Right atrium auricular region (tissue), 2 donors: ENCODE measurements at places on chromosomes 3 and 15. TPM values are rescaled to one million over a fixed set of nuclear protein-coding genes. Genes with fewer than 3 reads are reported as not detected.

- no peaks in the 10 kb centered on the region for H3K36me3 ChIP-seq
- no peak overlapping the region for H3K27ac ChIP-seq
- no peaks in the 10 kb centered on the region for H3K27me3 ChIP-seq
Observed at GRCh38 chr3:162670181-162670580, 1173.6 kb downstream of the OTOL1 start.

DNA sequence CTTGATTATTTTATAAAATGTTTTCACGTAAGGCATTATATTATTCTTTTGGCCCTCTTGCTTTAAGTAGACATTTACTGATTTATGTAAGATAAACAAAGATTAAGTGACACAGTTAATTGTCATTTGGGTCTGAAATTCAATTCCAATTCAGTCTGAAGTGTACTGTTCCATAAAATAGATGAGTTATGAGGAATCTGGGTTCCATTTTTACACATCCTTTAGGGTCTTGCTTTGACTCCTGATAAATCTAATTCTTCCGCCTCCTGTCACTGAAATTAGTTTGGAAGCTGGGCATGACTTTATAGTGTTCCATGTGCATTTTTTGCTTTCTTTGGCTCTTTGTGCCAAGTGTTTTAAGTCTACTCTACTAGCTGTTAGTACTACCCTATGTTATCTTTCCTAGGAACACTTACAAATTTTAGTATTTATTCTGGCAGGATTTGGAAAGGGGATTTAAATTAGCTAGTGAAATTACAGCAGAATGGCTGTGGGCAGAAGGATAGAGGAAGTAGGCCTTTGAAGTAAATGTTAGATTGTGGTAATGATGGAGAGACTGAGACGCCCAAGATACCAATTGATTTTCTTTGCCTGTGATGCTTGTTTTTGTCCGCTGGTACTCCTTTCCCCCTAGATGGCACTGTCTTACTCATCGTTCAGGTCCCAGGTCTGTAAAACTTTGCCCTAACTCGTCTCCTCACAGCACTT lies 14.3 kb downstream of the ARL8B start:
- no peak overlapping the region for H3K4me3 ChIP-seq
- no peaks in the 10 kb centered on the region for H3K27me3 ChIP-seq
- DNase-seq, result no peak

DNA sequence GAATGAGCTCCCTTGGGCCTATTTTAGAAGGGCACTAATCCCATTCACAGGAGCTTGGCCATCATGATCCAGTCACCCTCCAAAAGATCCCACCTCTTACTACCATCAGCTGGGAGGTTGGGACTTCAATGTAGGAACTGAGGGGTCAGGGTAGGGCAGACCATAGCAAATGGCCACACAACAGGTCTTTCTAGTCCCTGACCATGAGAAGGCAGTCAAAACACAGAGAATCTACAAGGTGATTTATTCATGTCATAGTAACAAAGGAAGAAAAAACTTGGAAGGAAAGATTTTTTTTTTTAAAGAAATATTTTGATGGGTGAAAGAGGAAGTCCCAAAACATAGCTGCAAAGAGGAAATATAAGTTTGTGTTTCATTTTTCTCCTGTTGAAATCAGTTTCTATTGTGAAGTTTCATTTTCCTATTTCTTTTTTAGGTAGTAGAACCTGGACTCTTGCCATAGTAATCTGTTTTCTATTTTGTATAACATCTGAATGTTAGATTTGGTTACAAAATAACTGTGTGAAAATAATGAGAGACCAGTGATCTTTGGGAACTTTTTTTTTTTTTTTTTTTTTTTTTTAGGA lies 23.5 kb upstream of the TNFSF10 start:
- no peak overlapping the region for H3K27ac ChIP-seq
- no peak for DNase-seq
- no peak overlapping the region for H3K4me3 ChIP-seq
- H3K27me3 ChIP-seq, result no peaks in the 10 kb centered on the region
- no peaks in the 10 kb centered on the region for H3K4me1 ChIP-seq
- H3K36me3 ChIP-seq, result no peaks in the 10 kb centered on the region

SPG21 gene
- 48.8 TPM for total RNA-seq

DENND6A gene
- total RNA-seq, result 13.3 TPM

GRCh38 chr15:73809728-73810501 lies 56.8 kb upstream of the INSYN1 start:
- H3K36me3 ChIP-seq, result no peaks in the 10 kb centered on the region
- H3K27me3 ChIP-seq, result no peaks in the 10 kb centered on the region
- H3K4me1 ChIP-seq, result peaks cover 27% of the 10 kb centered on the region
- H3K27ac ChIP-seq, result peak overlapping the region; percentile 86
- H3K4me3 ChIP-seq, result no peak overlapping the region

ZDHHC23 gene
- total RNA-seq, result 1.1 TPM

DNA sequence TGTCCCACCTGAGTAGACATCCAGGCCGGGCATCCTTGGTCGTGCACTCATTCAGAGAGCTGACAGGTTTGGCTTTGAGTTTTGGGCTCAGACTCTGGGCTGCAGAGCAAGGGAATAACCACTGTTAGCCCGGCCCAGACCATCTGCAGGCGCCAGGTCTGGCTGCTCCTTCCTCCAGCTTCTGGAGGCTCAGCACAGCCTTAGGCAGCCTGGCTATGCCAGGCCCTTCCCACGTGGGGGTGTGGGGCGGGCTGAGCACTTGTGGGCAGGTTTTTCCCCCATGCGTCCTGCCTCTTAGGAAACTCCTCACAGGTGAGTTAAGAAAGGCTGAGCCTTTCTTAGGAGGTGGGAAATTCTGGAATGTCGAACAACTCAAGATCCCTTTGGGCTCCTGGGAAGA lies 11.2 kb downstream of the PLA2G4B start:
- no peak for DNase-seq
- no peak overlapping the region for H3K27ac ChIP-seq
- H3K27me3 ChIP-seq, result no peaks in the 10 kb centered on the region
- H3K36me3 ChIP-seq, result peaks cover 35% of the 10 kb centered on the region
- no peaks in the 10 kb centered on the region for H3K4me1 ChIP-seq
- H3K4me3 ChIP-seq, result no peak overlapping the region

GRCh38 chr15:99507016-99507503 lies 58.7 kb upstream of the MEF2A start:
- DNase-seq, result peak; percentile 55
- no peaks in the 10 kb centered on the region for H3K4me1 ChIP-seq
- no peaks in the 10 kb centered on the region for H3K27me3 ChIP-seq
- H3K36me3 ChIP-seq, result no peaks in the 10 kb centered on the region
- H3K27ac ChIP-seq, result peak overlapping the region; percentile 90

FRG2C gene
- not detected for total RNA-seq

- peaks cover 4% of the 10 kb centered on the region for H3K36me3 ChIP-seq
- no peak overlapping the region for H3K4me3 ChIP-seq
- no peak overlapping the region for H3K27ac ChIP-seq
- no peaks in the 10 kb centered on the region for H3K4me1 ChIP-seq
- H3K27me3 ChIP-seq, result no peaks in the 10 kb centered on the region
Observed at GRCh38 chr15:67622110-67622509, 79.6 kb downstream of the MAP2K5 start.

DNA sequence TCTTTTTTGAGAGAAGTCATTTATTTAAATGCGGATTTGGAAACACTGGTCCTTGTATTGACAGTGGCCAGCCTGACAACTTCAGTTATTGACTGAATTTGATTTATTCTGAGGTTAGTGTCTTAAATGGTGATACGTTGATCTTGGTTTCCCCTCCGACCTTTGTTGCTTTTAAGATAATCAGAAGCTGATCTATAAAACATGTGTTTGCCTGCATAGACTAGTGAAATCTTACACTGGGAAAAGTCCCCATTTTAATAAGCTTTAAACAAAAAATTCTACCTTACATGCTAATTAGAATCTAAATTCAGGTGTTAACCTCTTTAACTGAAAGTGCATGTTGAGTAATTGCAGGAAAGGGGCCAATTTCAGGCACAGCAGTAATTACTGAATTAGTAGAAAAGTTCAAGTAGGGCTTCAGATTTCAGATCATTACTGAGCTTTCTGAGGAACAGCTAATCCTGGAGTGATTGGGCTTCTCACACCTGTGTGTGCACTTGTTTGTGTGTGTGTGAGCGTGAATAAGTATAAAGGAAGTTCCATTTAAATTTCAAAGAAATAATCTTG lies 221.4 kb downstream of the SOX2 start:
- no peaks in the 10 kb centered on the region for H3K4me1 ChIP-seq
- no peaks in the 10 kb centered on the region for H3K36me3 ChIP-seq
- H3K27me3 ChIP-seq, result no peaks in the 10 kb centered on the region
- no peak for DNase-seq
- no peak overlapping the region for H3K27ac ChIP-seq

TRIM59 gene
- total RNA-seq, result 0.79 TPM

CHRNA7 gene
- not detected for total RNA-seq

- H3K4me3 ChIP-seq, result no peak overlapping the region
- no peak for DNase-seq
- H3K36me3 ChIP-seq, result no peaks in the 10 kb centered on the region
- H3K27me3 ChIP-seq, result no peaks in the 10 kb centered on the region
- no peaks in the 10 kb centered on the region for H3K4me1 ChIP-seq
Observed at GRCh38 chr3:52998771-52999513, 46.9 kb downstream of the SFMBT1 start.

GRCh38 chr3:11475324-11475723 lies 168.4 kb downstream of the VGLL4 start:
- DNase-seq, result no peak
- no peaks in the 10 kb centered on the region for H3K27me3 ChIP-seq
- no peak overlapping the region for H3K27ac ChIP-seq
- no peak overlapping the region for H3K4me3 ChIP-seq
- H3K4me1 ChIP-seq, result no peaks in the 10 kb centered on the region

RHOA gene
- total RNA-seq, result 292 TPM

DNA sequence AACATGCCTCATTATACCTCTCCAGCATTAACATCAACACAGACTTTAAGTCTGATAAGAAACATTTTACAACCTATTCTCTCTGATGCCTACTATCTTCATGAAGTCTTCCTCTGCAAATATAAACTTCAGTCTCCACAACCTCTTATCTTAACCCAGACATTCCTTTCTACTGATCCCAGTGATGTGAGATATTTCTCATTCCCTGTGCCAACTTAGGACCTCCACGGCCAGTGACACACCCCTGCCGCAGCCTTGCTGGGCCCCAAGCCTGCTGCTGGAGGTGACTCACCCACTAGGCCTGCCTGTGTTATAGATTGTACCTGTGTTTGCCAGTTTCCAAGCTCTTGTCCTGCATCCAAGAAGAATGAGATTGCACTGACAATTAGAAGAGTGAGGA lies 734.5 kb upstream of the CADM2 start:
- H3K4me1 ChIP-seq, result no peaks in the 10 kb centered on the region
- no peaks in the 10 kb centered on the region for H3K36me3 ChIP-seq
- no peak overlapping the region for H3K4me3 ChIP-seq

CACNA2D2 gene
- total RNA-seq, result 3.7 TPM

- DNase-seq, result no peak
- no peaks in the 10 kb centered on the region for H3K36me3 ChIP-seq
- no peaks in the 10 kb centered on the region for H3K4me1 ChIP-seq
- H3K27me3 ChIP-seq, result no peaks in the 10 kb centered on the region
- no peak overlapping the region for H3K4me3 ChIP-seq
Observed at GRCh38 chr3:110562621-110563020, 509.0 kb upstream of the NECTIN3 start.

RAB27A gene
- 5.0 TPM for total RNA-seq

DNA sequence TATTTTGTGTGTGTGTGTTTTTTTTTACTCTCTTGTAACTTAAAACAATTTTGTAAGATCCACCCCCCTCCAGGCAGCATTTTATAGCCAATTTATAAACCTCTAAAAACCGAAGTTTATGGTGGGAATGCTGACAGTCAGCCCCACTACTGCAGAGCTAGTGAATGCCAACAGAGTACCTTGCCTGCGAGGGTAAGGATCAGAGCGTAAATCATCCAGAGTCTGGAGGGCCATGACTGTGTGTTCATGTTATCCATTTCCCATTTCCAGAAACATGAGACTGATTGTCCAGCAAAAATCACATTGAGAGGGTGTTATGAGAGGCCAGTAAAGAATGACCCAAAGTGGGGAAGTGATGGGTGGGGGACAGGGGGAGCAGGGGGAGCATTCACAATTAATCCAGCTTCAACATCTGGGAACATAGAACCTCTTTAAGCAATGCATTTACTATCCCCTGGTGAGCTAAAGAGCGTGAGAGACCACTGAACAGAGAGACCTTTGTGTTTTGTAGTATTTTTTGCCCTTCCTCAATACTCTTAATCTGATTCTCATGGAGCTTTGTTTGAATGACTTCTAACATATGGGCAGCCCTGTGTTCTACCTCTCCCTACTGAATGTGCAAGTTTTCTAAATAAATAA lies 464.5 kb downstream of the RBMS3 start:
- H3K36me3 ChIP-seq, result no peaks in the 10 kb centered on the region
- peaks cover 24% of the 10 kb centered on the region for H3K4me1 ChIP-seq
- DNase-seq, result no peak
- H3K27ac ChIP-seq, result no peak overlapping the region

DNA sequence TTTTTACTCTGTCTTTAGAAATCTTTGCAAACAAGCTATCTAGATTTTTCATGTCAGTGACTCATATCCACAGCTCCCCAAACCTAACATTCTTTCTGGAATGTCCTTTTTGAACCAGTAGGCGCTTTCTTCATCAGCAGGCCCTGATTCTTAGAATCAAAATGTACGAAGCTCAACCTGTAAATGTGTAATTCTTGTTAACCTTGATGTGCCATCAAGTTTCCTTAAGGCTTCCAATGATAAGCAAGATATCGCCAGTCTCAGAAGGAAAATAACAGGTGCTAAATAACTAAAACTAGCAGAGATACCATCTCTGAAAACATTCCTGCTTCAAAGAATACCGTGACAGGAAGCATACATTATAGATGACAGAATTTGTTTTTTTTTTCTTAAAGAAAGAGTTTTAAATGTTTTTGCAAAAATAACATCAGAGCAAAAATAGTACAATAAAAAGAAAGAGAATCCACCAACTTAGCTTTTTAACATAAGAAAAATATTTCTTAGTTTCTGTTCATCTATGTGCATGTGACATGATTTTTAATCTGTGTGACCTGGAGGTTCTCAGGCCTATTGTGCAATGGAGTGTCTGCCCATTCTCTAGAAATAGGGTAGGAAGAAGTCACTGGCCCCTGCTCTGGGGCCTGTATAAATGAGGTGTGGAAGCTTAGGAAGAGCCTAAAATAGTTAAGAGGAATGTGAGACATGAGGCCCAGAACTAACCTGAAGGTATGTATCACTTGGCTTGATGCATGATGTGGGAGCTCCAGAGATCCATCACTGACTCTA lies 14.7 kb upstream of the SECISBP2L start:
- no peaks in the 10 kb centered on the region for H3K36me3 ChIP-seq
- H3K4me3 ChIP-seq, result no peak overlapping the region
- H3K27me3 ChIP-seq, result no peaks in the 10 kb centered on the region
- no peak overlapping the region for H3K27ac ChIP-seq
- no peak for DNase-seq

- no peaks in the 10 kb centered on the region for H3K4me1 ChIP-seq
- no peak for DNase-seq
- H3K27me3 ChIP-seq, result no peaks in the 10 kb centered on the region
- no peak overlapping the region for H3K4me3 ChIP-seq
- H3K27ac ChIP-seq, result no peak overlapping the region
Observed at GRCh38 chr3:4021162-4021561, 221.9 kb downstream of the LRRN1 start.

GRCh38 chr3:53217175-53217574 lies 38.6 kb downstream of the TKT start:
- no peak overlapping the region for H3K27ac ChIP-seq
- no peaks in the 10 kb centered on the region for H3K27me3 ChIP-seq
- DNase-seq, result no peak
- H3K36me3 ChIP-seq, result no peaks in the 10 kb centered on the region
- no peaks in the 10 kb centered on the region for H3K4me1 ChIP-seq
